ENCODE measurements at places on chromosomes 7 and 10.

- no peak for DNase-seq
Measured at GRCh38 chr10:113069595-113069994, 119.5 kb downstream of the TCF7L2 start.

DNA sequence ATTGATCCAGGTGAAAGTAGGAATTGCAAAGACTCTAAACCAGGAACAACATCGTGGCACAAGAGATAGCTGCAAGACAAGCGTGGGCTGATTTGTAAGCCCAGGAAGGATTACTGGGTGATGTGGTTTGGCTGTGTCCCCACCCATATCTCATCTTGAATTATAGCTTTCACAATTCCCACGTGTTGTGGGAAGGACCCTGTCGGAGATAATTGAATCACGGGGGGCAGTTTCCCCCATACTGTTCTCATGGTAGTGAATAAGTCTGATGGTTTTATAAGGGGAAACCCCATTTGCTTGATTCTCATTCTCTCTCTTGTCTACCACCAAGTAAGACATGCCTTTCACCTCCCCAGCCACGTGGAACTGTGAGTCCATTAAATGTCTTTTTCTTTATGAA lies 59.5 kb downstream of the ST8SIA6 start:
- no peak for DNase-seq

- DNase-seq: no peak
Measured at GRCh38 chr7:1548438-1548831, 7.6 kb downstream of the TMEM184A start.

- no peak for DNase-seq
Measured at GRCh38 chr10:49752584-49752983, 9.5 kb downstream of the OGDHL start.

DNA sequence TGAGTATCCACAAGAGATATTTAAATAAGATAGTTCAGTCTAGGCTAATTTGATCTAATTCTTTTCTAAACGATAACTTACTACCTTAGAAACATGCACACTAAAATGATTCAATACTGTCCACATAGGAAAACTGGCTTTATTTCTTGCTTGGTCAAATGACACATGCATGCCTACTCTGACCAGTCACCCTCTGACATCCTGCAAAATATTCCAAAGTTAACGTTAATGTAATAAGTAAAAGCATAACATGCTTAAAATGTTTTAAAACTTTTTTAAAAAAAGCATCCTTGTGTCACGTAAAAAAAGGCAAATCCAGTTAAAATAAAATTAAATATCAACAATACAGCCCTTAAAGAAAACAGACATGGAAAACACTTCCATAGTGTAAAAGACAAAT lies 70.2 kb downstream of the UBE2H start:
- no peak for DNase-seq

- no peak for DNase-seq
Measured at GRCh38 chr7:31899356-31899927, 170.8 kb downstream of the PDE1C start.

DNA sequence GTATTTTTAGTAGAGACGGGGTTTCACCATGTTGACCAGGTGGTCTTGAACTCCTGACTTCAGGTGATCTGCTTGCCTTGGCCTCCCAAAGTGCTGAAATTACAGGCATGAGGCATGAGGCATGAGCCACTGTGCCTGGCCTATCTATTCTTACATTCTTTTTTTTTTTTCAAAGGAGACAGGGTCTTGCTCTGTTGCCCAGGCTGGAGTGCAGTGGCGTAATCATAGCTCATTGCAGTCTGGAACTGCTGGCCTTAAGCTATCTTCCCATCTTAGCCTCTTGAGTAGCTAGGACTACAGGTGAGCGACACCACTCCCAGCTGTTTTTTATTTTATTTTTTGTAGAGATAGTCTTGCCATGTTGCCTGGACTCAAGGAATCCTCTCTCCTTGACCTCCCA lies 20.5 kb downstream of the RSBN1L start:
- no peak for DNase-seq

DNA sequence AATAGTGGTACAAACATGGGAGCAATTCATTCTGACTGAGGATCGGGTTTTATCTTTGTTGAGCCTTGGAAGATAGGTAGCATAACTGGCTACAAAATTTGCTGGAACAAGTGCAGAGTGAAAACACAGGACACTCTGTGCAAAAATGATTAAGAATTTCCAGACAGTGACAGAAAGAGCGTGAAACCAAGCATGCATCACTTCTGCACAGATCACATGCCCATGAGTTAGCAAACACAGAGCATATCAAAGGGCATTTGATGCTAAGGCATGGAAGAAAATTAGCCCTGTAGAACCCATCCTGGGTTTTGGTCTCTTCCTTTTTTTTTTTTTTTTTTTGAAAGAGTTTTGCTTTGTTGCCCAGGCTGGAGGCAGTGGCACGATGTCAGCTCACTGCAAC lies 28.3 kb downstream of the TECTB start:
- no peak for DNase-seq

GRCh38 chr7:112765105-112765504 lies 25.1 kb downstream of the TMEM168 start:
- no peak for DNase-seq

- no peak for DNase-seq
Measured at GRCh38 chr10:12308736-12309375, 40.5 kb upstream of the CAMK1D start.

GRCh38 chr7:40493609-40494051 lies 358.8 kb downstream of the SUGCT start:
- no peak for DNase-seq

- DNase-seq: no peak
Measured at GRCh38 chr10:79249186-79250121, 97.8 kb upstream of the PPIF start.

DNA sequence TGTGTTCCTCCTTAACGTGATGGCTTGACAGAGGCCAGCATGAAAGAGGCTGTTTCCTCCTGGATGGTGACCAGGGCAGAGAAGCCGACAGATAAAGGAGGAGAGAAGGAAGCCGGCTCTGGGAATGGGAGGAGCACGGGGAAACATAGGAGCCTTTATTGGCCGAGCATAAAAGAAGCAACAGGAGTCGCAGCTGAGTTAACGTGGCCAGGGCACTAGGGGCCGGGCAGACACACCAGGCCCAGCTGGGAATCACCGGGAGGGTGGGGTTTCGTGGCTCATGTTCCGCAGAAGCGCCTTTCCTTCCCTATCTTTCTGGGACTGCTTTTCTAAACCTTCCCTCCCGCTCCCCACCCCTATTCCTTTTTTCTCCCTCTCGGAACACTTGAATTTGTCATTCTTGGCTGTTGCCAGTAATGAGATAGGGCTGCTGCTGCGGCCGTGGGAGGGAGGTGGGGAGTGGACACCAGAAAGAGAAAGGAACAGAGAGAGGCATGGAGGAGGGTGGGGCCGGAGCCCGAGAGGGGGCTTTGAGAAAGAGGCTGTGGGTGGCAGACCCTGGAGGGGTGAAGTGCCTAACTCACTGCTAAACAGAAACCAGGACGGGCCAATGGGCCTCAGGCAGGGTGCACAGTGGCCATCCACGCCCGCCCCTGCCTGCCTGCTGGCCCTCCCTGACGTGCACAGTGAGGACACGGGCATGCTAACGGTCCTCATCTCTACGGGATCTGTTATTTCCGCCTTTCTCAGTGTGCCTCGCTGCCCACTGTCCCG lies 65.2 kb downstream of the COL13A1 start:
- DNase-seq: no peak

- DNase-seq: no peak
Measured at GRCh38 chr10:44862924-44863323, 48.2 kb upstream of the TMEM72 start.

- DNase-seq: no peak
Measured at GRCh38 chr10:110081911-110082310, 74.1 kb downstream of the ADD3 start.

DNA sequence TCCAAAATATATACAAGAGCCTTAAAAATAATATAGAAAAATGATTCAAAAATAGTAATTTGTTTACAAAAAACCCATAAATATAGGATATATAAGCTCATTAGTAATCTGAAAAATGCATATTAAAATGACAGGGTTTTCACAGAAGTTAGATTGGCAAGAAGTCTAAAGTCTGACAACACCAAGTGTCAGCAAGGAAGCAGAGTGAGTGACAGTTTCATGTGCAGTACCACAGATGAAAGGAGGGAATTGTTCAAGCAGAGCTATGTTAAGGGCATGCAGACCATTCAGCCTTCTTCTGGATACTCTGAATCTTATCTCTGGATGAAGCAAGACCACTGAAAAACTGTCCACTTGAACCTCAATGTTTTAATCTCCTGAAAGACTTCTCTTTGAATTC lies 55.9 kb downstream of the ZNF248 start:
- DNase-seq: no peak

DNA sequence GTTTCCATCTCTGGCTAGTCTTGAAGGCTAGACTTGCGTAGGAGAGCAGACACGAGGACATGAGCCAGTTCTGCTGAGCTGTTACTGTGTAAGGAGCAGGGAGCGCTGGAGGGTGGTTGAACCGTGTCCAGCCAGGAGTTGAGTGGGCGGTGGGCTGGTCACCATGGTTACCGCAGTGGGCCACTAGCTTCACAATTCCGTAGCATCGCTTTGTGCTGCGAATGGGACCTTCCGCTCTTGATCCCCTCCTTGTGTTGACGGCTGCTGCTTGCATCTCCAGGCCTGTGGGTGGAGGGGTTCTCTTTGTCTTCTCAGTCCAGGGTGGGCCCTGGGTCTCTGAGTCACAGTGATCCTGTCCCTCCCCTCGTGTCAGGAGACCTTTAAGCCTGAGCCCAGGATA lies 49.4 kb upstream of the OCM start:
- DNase-seq: no peak

DNA sequence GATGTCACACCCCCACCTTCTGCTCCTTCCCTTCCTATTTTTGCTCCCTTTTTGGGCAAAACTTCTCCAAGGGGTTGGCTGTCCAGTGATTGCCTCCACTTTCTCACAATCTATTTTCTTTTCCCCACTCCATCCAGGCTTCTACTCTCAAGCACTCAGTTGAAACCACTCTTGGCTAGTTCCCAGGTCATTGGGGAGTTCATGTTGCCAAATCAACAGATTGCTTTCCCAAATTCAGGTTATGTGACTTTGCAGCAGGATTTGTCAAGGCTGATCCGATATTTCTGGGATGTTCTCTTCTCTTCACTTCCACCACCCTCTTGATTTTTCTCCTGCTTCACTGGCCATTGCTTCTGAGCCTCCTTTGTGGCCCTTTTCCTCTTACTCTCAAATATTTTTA lies 258.7 kb upstream of the SLC26A5 start:
- DNase-seq: no peak

DNA sequence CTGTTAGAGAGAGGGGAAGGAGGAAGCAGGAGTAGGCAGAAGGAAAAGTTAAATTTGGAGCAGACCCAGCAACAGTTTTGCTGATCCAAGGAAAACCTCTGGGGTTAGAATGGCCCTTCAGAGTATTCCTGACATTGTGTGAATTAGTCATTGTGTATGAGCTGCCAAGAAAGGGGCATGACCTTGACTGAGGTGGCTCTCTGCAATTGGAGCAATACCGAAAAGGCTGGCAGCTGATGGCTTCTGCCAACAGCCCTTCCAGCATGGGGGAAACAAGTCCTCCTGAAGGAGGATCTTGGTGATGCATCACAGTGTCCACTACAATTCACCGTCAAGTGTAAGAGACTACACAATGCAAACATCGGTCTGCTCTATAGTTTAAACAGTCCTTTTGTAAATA lies 20.6 kb upstream of the WASL start:
- DNase-seq: no peak

GRCh38 chr10:124704428-124705380 lies 39.5 kb downstream of the FAM53B start:
- no peak for DNase-seq

DNA sequence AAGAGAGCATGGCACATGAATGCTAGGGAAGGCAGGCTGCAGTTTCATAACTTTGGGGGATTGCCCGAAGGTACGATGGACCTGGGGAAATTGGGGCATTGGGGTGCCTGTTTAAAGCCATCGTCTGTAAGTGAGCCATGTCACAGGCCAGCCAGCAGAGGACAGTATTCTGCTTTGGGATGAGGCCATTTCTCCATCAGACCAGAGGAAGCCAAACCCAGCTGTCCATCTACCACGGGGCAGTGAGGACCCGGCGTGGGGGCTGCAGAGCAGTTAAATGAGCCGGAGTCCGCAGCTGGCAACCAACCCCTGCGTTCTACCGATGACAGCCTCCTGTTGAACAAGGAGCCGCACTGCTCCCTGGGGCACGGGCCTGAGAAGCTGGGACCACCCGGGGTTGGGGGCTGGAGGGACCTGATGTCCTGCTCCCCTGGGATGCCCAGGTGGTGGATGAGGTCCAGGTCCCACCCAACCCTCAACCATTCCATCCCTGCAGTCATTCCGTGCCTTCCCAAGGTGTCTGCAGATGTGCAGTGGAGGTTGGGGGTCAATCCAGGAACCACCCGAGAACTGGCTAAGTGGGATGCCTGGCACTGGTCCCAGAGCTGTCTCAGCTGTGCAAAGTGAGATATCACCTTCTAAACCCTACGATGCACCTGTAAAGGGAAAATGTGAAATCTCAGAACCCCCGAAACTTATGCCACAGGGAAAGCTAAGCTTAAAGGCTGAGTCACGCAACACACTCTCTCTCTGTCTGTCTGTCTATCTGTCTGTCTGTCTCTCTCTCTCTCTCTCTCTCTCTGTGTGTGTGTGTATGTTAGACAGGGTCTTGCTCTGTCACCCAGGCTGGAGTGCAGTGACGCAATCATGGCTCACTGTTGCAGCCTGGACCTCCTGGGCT lies 12.1 kb upstream of the RHBDD2 start:
- peak; percentile 34 for DNase-seq

DNA sequence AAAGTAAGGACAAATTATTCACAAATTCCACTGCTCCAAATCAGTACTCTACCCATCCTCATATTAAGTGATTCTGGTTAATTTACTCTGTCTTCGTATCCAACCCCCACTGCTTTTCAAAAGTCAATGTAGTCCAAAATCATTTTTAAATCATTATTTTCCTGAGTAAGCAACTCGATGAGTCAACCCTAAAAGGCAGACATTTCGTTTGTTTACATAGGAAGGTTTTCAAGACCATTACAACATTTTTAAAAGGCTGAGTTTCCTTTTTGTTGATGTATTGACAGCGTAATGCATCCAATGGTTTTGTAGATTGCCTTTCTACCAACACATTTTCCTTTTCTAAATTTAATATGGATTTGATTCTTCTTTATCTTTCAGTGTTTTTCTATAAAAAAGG lies 523.0 kb upstream of the ANKRD30A start:
- DNase-seq: no peak

Measured in stimulated activated CD4-positive, alpha-beta T cell treated with anti-CD3 and anti-CD28 coated beads, Interleukin-1b, Interleukin-23, amount 100 ng/mL, for 4 hours (primary cell).